ENCODE measurements at places on chromosomes 5 and 9. TPM values are rescaled to one million over a fixed set of nuclear protein-coding genes. Genes with fewer than 3 reads are reported as not detected.

DNA sequence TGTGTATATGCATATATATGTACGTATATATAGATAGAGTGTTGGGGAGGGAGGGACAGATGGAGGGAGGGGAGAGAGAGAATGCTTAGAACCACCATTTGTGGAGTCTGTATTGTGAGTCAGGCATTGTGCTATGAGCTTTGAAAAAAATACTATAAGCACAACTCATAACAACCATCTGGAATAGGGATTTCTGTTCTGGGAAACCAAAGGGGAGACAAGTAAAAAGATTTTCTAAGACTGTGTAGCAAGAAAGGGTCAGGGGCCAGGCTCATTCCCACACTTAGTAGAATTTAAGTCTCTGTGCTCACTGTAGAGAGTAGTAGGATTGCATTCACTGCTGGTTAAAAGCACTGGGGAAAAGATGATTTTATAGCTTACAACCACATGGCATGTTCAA is 202.3 kb upstream of the SGCD start:
- no peak for DNase-seq

DNA sequence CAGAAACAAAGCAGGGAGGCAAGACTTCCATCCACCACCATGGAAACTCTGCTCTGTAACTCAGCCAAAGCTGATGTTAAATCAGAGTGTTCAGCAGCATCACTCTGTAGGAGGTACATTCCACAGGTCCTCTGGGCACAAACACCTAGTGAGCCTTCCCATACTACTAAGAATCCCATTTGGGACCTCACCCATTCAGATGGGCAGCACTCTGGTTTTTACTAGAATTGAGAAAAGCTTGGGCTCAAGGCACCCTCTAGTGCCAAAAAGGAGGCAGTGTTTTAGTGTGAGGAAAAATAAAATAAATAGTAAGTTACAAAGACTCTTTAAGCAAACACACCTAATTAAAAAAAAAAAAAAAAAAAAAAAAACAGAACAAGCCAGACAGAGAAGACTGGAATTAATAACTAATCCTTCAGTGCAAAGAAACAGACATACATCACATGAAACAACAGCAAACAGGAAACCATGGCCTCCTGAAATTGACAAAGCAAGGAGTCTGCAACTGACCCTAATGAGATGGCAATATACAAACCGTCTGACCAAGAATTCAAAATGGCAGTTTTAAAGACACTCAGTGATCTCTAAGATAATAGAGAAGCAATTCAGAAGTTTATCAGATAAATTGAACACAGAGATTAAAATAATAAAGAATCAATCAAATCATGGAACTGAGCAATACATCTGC is 159.5 kb downstream of the GNA14 start:
- DNase-seq, result peak; percentile 79

PRDM9 gene
- total RNA-seq, result not detected

GRCh38 chr9:74804018-74804385 is 83.7 kb downstream of the TRPM6 start:
- no peak for DNase-seq

- DNase-seq, result no peak
Measured at GRCh38 chr5:171157775-171158174, 151.3 kb upstream of the TLX3 start.

DNA sequence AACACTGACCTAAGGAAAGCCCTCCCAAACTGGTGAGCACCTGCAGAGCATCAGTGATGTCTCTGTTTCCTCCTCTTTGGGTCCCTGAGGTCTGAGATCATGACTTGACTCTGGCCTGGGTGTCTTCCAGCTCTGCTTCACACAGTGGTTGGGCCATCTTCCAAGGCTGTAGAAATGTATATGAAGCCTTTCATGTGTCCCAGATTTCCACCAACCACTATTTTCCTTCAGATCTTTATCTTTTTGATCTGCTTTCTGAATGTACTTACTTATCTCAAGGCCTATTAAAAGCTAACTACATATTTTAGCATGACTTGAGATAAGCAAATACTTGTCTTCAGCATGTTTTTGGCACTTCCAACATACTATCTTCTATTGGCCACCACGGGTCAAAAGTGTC is 47.1 kb downstream of the PRELID2 start:
- no peak for DNase-seq

DNA sequence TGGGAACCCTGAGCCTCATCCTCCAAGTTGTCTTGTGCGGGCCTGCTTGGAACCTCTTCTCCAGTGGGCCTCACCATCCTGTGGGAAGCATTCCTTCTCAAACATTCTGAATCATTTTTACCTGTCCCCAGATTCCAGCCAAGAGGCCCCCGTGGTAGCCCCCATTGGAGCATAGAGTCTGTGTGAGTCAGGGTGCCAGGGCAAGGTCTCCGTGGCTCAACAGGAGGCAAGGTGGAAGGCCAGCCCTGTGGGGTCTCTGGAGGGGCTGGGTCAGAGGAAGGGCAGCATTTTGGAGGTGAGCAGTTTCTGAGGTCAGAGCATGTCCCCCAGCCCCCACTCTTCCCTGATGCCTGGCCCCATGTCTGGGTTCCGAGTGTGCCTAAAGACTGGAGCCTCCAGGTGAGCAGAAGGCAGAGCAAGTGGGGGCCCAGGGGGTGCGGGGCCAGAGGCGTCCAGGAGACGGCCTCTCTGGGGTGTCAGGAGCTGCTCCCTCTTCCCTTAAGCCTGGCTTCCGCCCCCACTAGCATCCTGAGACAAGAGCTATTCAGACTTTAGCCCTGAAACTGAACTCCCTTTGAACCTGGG is 2.1 kb downstream of the CACNA1B start:
- DNase-seq, result no peak

DNA sequence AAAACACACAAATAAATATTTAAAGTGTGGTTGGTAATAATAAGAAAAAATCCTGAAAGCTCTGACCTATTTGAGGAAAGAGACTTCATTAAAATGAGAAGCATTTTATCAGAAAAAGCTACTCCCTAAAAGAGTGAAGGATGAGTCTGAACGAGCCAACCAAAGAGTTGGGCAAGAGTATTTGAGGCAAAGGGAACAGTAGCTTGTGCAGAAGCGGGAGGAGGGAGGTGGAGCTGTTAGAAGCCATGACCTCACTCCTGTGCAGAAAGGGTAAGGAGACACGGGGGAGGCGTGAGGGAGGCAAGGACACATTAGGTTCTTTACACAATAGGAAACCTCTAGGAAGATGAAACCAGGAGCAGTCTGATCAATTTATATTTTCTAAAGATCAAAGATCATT is 29.4 kb downstream of the SH3RF2 start:
- no peak for DNase-seq

DNA sequence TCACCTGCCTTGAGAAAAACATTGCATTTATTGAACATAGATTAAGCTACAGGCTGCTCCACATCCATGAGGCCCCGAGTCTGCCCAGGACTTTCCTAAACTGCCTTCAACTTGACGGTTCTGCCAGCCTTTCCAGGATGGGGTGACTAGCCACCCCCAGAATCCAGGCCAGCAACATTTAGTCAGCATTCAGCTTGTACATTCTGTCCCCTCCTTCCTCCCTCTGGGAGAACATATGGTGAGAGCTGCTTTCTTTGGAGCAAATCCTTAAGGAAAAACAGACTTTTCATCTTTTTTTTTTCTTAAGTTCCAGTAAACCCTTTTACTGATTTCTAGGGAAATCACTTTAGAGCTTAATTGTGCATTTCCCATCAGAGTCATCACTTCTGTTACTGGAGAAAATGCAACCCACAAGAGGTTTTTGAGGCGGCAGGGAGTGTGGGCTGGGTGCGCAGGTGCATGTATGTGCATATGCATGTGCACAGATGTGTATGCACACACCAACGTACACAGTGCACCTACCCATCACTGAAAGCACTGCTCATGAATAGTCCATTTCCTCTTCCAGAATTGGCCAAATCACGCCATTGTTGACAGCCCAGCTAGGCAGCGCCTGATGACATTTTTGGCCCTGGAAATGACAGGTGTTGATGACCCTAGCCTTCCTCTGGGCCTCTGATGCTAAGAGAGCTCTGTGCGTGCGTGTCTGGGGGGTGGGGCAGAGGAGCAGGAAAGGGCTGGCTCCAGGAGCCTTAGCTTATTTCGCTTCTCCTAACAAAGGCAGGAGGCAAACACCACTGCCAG is 145.6 kb downstream of the HSD17B3 start:
- no peak for DNase-seq

PLPP7 gene
- 4.4 TPM for total RNA-seq

DNA sequence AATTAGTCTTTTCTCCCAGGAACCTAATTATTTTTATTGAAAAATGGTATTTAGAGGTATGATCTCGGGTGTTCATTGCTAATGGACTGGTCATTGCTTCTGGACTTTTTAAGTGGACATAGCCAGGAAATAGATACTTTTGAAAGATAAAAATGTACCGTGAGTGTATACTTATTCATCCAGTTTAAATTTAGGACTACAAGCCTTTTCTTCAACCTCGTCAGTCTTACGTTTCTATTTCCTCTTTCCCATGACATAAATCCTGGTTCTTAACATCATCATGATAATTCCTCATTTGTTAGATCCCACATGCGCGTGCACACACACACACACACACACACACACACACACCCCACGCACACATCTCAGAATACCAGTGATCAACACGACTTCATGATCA is 15.1 kb downstream of the PDE8B start:
- DNase-seq, result no peak

DNA sequence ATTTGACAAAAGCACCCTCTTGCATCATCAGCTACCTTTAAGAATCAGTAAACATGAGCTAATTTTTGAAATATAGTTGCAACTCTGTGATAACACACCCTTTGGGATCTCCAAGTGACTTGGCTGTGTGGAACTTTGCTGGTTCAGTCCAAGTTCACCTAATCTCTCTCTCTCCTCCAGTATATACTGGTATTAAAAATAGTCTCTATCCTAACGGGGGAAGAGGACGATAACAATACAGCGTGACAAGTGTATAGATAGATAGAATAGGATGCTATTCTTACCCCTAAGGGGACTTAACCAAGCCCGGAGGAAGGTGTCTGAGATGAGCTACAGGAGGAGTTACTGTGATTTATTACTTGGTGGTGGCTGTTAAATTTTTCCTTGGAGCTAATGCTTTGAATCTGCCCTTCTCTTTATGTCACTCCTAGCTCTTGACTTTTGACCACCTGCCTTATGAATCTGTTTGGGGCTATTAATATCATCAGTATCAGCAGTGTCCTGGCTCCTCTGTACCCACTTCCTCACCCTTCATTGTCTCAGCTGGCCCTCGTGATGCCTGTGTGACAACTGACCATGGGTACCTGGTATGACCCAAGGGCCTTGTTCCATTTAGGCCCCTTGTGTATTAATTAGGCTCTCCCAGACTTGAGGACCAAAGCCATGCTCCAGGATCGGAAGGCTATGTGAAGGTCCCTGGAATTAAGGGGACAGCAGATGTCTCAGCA is 223.9 kb downstream of the SREK1 start:
- DNase-seq, result no peak

GRCh38 chr5:159262472-159262858 is 625 bp upstream of the UBLCP1 start:
- peak; percentile 51 for DNase-seq

- DNase-seq, result no peak
Measured at GRCh38 chr9:86752733-86753132, 194.6 kb downstream of the GAS1 start.

GABBR2 gene
- 0.50 TPM for total RNA-seq

GRCh38 chr5:151318850-151319732 is 15.5 kb upstream of the SLC36A3 start:
- DNase-seq, result peak; percentile 39

- DNase-seq, result no peak
Measured at GRCh38 chr9:21322911-21323461, 12.2 kb downstream of the KLHL9 start.

DNA sequence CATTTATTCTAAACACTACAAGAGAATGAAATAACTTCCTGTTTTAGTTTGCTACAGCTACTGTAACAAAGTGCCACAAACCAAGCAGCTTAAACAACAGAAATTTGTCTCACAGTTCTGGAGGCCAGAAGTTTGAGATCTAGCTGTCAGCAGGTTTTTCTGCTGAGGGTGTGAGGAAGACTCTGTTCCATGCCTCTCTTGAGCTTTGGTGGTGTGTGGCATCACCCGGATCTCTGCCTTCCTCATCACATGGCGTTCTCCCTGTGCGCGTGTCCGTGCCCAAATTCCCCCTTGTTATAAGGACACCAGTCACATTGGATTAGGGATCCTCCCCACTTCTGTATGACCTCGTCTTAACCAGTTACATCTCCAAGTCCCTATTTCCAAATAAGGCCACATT is 97.7 kb downstream of the CFAP95 start:
- DNase-seq, result no peak

DNA sequence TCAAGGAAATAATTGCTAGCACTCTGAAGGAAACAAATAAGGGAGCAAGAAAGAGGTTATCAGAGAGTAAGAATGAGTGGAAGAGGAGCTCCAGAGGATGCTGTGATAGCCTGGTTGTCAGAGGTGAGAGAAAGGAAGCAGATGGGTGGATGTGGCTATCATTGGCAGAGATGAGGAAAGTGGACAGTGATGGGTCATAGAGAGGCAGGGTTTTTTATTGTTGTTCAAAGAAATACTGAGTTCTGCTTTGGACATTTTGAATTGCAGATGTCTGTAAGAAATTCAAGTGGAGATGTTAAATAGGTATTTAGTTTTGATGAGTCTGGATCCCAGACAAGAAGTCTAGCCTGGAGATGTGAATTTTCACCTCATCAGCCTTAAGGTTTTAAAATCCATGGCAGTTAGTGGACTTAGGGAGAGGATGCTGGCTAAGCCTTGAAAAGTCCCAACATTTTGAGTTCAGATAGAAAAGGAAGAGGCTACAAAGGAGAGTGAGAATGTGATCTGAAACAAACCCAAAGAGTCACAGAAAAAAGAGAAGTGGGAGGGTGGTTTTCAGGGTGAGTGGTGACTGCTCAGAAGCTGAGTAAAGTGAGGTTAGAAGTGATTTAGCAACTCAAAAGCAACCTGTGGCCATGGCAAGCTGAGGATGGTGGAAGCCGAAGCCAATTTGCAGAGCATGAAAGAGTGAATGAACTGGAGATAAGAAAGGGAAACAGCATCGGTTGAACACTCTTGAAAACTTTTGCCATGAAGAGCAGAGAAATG is 50.4 kb downstream of the PPIC start:
- DNase-seq, result no peak

DNA sequence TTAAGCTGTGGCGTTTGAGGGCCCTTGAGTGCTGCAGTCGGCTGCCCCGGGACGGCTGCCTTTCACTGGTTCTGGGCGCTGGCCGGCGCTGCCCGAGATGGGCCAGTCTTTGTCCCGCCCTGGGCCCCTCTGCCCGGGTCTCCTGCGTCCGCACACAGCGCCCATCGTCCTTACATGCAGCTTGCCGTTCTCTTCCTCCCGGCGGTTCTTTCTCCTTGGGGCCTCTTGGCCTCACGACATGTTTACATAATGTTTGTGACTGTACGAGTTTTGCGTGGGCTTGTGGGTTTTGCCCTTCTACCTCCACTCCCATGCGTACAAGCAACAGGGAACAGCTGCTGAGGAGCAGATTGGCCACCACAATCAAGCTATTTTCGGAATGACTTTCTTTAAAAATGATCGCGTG is 618 bp downstream of the TNPO1 start:
- peak; percentile 68 for DNase-seq

GRCh38 chr5:113035096-113035495 is 58.5 kb downstream of the DCP2 start:
- DNase-seq, result no peak

DNA sequence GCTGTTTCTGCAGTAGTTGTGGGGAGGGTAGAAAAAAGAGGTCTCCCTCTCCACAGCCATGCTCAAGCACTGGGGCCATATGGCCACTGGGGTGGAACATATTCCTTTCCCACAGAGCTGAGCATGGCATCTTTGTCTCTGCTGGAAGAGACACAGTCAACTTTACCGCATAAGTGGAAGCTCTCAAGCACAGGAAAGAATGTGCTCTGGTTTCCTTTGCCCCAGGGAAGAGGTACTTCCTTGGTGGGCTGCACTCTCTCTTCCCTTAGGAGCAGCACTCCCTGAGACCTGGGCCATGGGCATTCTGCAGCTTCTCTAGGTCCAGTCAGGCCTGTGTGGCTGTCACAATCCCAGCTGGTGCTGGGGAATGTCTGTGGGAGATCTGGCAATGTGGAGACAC is 168.5 kb upstream of the ACTBL2 start:
- DNase-seq, result no peak

All from GM23338 (cell line).